Myocyte (in vitro differentiated cells): ENCODE measurements at places on chromosomes 16 and 17.

DNA sequence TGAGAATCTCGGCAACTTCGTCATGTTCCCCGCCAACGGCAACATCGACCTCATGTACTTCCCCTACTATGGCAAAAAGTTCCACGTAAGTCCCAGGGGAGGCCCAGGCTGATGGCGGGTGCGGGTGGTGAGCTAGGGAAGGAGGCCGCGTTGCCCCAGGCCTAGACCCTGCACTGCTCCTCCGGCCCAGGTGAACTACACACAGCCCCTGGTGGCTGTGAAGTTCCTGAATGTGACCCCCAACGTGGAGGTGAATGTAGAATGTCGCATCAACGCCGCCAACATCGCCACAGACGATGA lies 4.8 kb downstream of the ATP1B2 start:
- DNase-seq: no peak

DNA sequence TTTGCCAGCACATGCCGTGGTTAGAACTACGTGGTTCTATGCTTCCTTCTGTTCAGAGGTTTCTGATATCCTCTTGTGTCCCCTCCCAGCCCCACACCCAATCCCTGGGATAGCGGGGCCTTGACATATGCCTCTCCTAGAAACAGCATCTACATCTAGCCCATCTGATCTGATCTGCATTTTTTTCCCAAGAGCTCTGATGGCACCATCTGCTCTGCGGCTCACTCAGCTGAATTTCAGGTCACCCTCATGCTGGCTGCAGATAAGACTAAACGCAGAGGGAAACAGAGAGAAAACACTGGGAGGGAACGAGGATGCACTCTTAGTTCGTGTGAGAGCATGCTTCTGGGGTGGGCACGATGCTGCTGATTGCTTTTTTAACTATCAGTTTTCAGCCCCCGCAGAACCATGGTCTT lies 10.7 kb downstream of the WIPI1 start:
- DNase-seq: no peak

DNA sequence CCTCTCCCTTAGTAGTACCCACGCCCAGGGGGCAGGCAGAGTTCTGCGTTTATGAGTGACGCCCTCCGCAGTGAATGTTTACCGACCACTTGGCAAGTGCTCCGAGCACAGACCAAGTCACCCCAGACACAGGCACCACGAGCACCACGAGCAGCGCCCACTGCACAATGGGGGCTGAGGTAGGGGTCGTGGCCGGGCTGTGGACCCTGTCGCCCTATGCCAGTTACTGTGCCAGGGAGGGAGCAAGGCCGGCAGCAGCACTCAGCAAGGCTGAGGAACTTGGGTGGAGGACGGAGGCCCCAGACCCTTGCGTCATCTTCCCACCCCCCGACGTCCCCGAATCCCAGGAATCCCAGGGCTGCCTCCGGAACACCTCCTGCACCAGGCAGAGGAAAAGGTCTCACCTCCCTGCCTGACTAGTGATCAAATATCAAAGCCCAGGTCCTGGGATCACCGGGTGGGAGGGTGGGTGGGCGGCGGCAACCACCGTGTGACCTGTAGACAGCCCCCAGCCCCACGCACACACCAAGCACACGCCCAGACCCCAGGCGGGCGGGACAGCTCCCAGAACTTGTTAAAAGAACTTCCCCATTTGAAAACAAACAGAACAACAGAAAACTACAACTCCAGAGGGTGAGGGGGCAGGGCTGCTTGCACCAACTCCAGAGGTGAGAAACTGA lies 5.4 kb downstream of the VASN start:
- no peak for DNase-seq

DNA sequence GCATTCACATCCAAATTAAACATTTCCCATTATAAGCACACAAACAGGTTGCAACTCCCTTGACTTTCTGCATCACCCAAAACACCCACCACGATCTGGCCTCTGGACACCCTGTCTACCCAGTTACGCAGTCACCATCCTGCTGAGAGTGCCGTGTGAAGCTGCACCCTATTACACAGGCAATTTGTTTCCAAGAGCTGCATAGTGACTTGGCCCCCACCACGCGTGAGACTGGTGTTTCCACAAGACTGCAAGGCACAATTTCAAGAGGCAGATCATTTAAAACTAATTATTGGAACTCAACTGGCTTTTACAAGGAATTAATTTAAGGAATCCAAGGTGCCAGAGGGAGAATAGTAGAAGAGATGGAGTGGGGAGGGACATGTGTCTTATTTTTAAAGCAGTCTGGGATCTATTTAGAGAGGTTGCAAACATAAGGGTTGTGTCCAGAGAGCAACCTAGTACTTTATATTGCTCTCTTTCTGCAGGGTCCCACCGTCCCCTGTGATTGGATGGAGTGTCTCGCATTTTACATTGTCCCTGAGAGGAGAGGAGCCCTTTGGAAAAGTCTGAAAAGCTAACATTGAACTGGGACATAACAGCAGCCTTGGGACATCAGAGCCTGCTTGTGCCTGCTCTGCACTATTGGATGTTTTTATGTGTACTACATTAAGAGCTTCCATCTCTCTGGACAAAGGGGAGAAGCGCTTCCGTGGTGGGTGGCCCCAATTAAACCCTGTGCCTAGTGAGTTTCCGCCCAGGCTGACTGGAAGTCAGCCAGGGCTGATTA lies 8.7 kb upstream of the ADAMTS18 start:
- no peak for DNase-seq

DNA sequence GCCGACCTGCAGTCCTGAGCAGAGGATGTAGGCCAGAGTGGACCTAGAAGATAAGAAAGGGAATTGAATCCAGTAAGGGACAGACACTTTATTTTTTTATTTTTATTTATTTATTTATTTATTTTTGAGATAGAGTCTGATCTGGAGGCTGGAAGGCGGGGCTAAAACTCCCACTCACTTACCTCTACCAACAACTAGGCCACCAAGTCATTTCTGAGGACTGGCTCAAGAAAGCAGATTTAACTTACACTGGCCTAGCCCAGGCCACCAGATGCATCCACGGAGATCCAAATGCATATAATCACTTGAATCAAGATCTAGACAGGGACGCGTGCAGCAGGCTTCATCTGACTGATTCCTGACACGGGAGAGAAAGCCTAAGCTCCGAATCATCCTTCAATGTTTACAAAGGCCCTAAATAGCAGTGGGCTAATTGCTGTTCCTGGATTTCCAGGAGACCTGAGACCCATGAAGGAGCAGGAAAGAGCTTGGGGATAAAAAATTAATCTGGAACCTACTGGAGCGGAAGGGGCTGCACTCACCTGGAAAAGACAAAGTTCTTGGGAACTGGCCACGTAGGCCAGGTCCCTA lies 1.1 kb upstream of the ALOX12 start:
- DNase-seq: no peak

DNA sequence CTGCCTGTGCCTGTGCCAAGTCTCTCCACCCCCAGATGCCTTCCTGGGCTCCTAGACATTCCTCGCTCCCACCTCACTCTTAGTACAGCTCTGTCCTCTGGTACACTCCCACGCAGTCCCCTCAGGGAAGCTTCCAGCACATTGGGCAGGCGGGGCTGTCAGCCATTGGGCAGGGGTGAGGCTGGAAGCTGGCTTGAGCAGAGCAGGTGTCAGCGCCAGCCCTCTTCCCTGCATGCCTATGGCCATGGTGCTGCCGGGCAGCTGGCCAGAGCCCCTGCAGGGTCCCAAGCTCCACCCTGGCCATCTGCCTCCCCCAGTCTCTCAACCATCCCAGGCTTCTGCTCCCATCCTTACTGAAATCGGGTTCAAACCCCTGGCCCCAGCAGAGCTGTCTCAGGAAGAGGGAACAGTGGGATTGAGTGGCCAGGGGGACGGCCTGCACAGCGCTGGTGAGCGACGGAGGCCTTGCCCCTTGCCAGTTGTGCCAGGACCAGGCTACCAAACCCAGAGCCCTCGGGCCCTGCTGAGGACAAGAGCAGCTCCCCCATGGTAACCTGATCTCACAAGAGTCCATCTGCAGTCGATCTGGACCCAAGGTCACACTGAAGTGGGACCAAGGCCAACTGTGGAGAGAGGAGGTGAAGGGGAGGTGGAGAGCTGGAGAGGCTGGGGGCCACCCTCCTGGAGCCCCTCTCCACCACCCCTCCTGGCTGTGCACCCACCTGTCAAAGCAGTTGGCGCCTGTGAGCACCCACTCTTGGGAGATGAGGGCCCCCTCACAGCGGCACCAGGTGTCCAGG lies 2.4 kb upstream of the B9D1 start:
- no peak for DNase-seq

DNA sequence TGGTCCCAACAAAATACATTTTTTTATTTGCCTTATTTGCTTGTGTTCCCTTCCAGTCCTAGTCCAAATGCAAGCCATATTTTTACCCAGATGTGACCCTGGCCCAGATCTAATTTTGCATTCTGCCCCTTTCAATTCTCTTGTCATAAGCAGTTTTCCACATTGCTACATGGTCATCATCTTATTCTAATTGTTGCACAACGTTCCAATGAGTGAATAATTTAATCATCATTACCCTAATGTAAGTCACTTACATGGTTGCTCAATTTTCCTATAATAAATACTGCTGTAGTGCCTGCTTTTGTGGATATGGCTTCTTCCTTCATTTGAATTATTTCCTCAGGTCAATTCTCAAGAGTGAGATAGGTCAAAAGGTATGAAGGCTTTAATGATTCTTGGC lies 12.8 kb downstream of the RSAD1 start:
- no peak for DNase-seq

GRCh38 chr17:57767561-57767960 lies 22.5 kb upstream of the CCDC182 start:
- no peak for DNase-seq

DNA sequence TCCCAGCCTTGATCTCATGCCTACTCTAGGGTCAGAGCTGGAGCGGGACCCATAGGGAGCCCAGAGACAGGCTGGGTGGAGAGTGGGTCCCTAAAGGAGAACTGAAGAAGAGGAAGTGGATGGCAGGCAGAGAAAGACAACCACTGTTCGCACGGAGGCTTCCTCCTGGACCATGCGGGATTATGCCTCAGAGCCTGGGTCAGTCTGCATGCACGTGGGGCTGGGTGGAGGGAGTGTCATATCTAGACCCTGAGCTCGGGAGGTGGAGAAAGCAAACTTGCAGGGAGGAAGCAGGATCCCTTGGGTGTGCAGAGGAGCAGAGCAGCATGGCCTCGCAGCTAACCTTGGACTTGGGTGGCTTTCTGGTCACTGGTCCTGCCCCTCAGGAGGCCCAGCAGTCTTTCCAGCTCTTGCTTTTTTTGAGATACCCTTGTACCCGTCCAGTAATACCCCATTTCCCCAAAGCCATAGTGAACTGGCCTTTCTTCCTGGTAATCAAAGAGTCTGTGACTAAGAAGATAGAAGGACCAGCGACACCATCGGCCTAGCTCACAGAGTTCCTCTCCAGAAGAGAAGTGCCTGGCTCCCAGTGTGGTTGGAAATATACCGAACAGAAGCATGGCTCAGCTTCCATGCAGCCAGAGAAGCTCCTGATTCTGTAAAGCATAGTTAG lies 344.2 kb downstream of the CPPED1 start:
- no peak for DNase-seq

- DNase-seq: no peak
These were observed 11.2 kb downstream of the KNOP1 start for GRCh38 chr16:19706846-19707245.

- DNase-seq: no peak
These were observed 16.7 kb downstream of the SLC6A4 start for GRCh38 chr17:30218799-30219198.

DNA sequence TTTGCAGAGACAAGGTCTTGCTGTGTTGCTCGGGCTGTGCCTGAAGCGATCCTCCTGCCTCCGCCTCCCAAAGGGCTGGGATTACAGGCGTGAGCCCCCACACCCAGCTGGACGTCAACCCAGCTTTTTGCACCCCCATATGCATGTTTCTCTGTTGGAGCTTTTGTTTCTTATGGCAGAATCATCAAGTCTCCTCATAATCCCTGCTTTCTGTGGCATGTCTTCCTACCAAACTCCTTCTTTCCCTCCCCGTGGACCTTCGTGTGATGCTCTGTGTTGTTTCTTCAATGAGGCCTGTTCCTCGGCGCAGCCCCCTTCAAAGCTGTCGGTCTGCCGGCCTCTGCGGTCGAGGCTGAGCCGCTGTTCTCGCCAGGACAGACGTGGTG lies 71.6 kb downstream of the METRNL start:
- DNase-seq: no peak

- no peak for DNase-seq
These were observed 20.5 kb upstream of the FAAP100 start for GRCh38 chr17:81572563-81573168.

DNA sequence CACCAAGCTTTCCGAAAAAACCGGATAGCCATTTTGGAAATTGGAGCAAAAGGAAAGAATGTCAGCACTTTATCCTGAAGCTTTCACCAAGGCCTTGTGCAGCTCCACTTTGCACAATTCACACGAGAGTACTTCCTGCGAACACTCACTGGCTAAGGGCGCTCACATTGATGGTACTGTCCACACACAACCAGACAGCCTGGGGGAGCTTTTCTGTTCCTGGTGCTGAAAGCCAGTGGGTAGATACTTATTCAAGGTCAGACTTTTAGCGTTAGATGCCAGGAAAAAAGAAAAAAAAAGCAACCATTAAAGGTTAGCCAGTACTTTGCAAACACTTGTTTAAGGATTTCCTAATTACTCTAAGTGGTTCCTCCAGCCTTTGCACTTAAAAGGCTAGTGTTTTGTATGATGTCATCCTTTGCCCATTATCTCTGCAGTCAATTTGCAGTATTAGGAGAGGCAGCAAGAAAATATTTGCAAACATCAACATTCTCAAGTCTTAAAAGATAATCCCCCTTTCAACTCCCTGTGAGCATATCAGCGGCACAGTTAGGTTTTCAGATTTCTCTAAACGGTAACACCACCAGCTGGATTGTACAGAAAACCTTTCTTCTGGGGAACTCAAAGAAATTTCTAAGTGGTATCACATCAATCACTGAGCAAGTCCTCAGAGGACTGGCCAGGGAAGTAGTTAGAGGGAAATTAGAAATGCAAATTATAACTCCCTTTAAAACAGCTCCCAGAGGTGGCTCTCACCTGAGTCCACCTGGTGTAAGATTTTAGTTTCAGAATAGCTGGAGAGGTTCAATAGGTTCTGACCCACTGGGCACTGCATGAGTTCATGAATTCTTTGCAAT lies 243.4 kb upstream of the IRX5 start:
- no peak for DNase-seq

- DNase-seq: peak; percentile 97
These were observed 7.3 kb downstream of the FMNL1 start for GRCh38 chr17:45228763-45229539.

GRCh38 chr17:40598619-40599467 lies 33.6 kb upstream of the CCR7 start:
- DNase-seq: peak; percentile 54

DNA sequence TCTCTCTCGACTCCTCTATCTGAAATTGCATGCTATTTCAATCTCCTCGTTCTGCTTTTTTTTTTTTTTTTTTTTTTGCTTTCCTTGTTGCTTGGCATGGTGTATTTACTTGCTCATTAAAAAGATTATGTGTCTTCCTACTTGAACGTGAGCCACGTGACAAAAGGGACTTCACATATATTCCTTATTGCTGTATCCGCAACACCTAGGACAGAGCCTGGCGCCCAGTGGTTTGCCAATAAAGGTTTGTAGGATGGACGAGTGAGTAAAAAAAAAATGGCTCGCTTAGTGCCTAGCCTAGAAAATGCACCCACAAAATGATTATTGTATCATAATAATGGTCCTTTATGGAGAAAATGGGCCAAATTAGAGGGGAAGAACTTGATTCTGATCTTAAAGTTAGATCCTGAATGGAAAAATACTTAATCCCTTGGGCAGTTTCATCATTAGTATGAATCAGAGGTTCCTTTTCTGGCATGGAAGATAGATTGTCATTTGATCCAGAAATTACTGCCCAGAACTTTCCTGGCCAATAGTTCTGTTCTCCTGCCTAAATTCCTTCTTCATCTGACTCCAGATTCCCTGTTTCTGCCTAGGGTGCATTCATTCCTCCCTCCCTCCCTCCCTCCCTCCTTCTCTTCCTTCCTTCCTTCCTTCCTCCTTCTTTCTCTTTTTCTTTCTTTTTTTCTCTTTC lies 13.6 kb upstream of the TMEM220 start:
- DNase-seq: peak; percentile 58
